Stimulated activated CD4-positive, alpha-beta T cell treated with anti-CD3 and anti-CD28 coated beads, Interleukin-4, amount 100 ng/mL, for 4 hours (primary cell): ENCODE measurements at places on chromosomes 4 and X.

GRCh38 chr4:81930506-81931238 is 443.1 kb downstream of the HNRNPD start:
- DNase-seq: no peak

DNA sequence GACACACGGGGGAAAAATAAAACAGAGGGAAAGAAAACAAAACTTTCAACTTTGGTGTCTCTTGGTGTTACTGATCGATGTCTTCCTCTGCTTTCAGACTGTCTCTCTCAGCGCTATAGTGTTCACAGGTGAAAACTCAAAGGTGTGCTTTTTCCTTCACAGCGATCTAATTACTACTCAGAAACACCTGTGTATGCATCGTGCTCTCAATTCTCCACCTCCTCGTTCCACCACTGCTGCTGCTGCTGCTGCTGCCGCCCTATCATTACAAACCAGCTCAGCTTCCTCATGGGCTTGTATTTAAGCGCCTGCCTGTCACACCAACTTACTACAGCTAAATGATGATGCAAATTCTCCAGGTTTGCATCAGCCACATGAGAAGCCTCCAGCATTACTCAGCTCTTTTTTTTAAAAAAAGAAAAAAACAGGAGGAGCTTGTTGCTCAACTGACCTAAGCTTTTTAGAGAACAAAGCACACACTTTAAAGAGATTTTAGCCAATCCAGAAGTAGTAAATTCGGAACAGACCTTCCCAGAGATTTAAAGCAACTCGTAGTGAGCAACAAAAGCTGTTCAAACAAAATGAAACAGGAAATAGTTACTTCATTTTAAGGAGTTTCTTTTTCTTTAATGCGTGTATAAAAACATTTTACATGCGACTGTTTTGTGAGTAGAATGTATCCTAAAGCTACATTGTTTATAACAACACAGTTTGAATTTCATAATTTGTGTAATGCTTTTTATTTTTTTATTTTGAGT is at the start of gene SLC7A11:
SLC7A11 (minus strand) TSS at position 274 of the 758 bp plus-strand sequence. CDS start 280 bp downstream, outside the sequence.
- peak; percentile 48 for DNase-seq

GRCh38 chr4:73729534-73730165 is 10.7 kb upstream of the CXCL8 start:
- DNase-seq: no peak

DNA sequence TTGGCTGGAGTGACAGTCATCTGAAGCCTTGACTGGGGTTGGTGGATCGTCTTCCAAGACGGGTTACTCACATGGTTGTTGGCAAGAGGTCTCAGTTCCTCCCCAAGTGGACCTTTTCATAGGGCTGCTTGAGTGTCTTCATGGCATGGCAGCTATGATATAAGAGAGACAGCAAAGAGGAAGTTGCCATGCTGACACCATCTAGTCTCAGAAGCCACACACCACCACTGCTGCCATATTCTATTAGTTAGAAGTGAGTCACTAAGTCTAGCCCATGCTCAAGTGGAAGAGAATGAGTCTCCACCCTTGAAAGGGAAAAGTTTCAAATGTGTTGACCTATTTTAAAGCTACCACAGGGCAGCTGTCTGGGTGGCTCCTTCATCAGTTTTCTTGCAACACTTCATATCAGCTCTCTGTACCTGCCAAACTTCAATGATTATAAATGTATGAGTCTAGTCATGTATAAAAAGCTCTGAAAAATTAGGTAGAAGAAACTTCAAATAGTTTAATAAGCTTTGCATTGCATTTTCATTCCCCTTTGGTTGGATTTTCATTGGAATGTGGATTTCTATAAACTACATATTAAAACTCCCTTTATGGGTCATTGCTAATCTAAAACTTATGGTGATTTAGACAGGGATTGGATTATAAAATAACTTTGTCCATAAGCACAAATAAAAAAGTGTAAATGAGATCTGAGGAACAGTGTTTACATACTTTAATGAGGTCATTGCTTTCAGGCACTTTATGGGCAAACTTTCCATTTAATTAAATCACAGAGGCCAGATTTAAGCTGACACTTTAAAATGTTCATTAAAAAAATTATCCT is 68.0 kb upstream of the ATXN3L start:
- DNase-seq: no peak

DNA sequence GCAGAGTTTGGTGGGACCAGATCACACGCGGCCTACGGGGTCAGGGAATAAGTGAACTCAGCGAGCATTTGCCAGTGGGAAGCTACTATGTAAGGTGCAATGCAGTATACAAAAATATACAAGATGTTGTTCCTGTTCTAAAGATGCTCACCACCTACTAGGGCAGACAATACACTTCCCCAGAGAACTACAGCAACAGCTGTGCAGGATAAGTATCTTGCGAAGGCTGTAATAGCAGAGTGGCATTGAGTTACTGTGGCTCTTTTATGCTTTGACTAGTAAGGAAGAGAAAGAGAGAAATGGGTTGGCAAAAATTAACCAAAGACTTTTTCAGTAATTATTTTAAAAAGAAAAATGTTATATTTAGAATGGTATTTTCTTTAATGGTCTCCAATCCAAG is 61.2 kb downstream of the CDS1 start:
- DNase-seq: no peak

GRCh38 chr4:47359891-47360290 is 103.6 kb downstream of the COMMD8 start:
- no peak for DNase-seq

DNA sequence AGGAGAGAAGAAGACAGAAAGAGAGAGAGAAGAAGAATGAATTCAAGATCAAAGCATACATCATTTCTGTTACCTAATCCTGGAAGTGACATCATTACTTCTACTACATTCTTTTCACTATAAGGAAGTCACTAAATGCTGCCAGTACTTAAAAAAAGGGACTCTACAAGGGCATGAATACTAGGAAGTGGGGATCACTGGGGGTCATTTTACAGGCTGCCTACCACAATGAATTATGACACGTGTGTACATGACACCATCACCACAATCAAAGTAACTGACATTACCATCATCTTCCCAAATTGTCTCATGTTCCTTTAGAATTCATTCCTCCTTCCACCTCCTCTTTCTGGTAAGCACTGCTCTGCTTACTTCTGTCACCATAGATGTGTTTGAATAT is 227.0 kb downstream of the CPE start:
- DNase-seq: no peak

GRCh38 chr4:41656572-41657520 is 91.7 kb downstream of the PHOX2B start:
- no peak for DNase-seq

DNA sequence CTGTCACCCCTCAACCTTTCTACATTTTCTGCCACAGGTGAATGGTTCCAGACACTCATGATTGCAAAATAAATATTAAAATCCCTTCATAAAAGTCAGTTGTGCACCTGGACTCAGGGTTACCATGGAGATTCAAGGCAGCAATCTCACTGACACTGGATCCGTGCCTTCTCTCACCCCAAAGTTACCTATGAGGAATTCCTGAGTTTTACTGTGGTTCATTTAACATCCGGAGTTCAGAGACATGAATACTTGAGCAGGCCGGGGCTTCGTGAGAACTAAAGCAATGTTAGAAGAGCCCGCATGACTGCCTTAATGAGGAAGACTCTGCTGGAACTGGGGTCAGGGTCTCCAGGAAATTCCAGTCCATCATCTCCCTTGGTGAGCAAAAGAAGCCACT is 12.5 kb upstream of the CLNK start:
- DNase-seq: no peak

- DNase-seq: no peak
Observed at GRCh38 chr4:116343809-116344208, 741.6 kb downstream of the TRAM1L1 start.

- DNase-seq: no peak
Observed at GRCh38 chr4:151389311-151389710, 19.7 kb upstream of the FHIP1A start.

DNA sequence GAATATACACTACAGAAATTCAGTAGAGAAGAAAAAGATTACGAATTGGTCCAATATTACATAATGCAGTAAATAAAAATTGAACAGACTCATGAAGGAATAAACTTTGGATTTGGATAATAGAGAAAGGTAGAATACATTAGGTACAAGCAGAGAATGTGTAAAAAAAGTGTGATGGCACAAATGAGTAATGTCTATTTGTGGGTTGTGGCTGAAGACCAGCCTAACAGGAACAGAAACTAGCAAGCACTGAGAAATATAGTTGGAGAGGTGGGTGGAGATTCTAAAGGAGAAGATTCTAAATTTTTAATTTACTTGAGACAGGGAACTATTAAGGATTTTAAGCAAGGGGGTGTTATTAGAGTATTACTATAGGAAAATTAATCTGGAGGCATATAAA is 15.2 kb upstream of the CLOCK start:
- no peak for DNase-seq

DNA sequence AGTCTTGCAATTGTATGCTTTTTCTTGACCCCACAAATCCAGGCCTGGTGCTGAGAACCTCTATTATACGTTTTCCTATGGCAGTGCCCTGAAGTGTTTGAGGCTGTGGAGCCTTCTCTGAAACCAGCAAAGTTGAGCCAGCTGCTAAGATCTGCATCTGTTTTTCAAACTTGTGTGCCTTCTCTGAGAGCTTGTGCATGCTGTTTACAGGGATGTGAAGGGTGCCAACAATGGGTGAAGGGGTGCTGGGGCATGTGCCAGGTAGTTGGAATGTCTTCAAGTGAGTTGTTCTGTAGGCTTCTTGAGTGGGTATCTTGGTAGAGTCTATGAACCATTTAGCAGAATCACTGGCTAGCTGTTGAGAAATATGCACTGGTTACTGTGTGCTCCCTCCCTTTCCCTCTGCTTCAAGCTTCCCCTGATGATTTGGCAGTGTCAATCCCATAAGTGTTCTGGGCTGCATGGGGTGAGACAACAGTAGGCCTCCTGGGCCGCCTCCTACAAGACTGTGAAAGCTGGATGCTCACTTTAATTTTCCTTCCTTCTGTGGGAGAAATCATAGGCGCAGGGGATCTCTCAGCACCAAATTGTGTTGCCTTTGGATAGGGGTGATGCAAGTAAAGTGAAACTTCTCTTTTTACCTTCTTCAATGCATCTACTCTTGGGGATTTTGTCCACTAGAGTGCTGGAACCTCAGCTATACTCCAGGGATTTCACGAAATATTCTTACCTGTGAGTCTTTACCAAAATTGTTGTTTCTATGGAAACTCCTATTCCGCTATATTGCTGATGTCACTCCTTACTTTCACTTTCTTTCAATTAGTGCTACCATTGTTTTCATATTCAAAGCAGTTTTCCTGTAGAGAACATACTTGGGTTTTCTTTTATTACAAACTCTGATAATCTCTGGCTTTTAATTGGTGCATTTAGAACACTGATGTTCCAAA is 30.0 kb downstream of the ITM2A start:
- DNase-seq: no peak

DNA sequence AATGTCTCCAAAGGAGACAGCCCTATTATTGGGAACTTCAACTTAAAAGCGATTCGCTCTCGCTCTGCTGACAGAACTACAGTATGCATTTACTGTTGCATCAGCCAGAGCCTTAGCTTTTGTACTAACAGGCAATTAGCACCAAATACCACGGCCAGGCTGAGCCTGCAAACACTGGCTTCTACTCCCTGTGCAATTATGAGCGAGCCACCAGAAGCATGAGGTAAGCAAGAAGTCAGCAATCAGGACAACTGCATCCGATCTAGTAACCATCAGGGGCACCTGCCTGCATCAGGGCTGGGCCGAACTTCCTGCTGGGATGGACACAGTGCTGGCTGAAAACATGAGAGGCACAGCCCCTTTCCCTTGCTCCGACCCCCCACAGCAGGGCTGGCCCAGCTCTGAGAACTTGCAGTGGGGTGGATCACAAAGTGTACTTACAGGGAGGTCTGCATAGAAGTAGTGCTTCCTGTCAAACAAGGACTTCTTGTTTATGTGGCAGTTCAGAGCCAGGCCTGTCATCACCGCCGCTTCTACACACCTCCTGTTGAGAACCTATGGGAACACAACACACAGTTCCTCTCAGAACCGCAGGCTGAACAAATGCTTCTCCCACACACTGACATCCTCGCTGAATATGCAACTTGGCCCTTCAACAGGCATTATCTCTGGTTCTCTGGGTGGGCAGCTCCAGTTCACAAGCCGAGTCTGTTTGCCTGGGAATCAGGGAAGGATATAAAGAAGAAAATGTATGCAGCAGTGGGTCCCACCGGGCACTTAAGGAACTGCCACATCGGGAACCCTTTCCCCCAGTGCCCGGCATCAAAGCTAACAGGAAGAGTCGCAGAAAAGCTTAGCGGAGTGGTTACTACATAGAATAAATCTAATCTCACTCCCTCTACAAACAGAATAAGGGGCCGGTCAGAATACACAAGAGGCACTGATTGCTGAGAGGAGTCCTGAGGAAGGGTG is 41.5 kb downstream of the GATB start:
- DNase-seq: no peak

DNA sequence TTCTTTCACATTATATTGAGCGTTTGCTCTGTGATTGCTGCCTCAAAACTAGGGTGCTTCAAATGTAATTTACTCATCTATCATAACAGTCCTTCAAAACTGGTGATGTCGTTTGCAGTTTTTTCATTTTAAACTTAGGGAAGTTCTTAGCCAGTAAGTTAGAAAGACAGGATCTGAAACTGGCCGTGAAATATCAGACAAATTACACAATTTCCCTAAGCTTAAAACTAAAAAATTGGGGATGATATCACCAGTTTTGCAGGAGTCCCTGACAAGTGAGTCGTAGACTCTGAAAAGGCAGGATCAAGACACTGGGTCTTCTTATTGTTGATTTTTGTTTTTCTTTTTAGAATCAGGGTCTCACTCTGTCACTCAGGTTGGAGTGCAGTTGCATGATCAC is 44.8 kb downstream of the MOB1B start:
- DNase-seq: no peak

DNA sequence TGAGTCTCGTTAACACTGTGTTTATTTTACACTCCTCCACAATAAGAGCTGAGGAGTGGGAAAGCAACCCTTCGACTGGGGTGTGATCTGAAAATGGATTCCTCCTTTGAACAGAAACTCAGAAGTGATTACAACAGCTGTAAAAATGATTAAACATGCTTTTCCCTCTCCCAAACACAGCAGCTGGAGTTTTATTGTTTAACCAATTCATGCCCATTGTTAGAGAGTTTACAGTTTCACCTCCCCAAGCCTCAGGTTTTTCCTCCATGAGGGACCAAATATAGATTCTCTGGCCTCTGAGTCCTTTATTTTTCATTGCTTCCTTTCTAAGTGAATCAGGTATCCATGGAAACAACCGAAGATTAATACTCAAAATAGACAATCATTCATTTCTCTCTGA is 263.0 kb upstream of the TAPT1 start:
- no peak for DNase-seq

- no peak for DNase-seq
Observed at GRCh38 chr4:4981427-4981826, 37.8 kb downstream of the CYTL1 start.

- DNase-seq: no peak
Observed at GRCh38 chr4:129248621-129249020, 152.7 kb downstream of the C4orf33 start.

GRCh38 chrX:7158468-7158990 is 10.6 kb upstream of the PUDP start:
- no peak for DNase-seq

GRCh38 chrX:47625365-47625764 is 4.4 kb downstream of the CFP start:
- no peak for DNase-seq
